ENCODE measurements at places on chromosomes 11 and 22.

DNA sequence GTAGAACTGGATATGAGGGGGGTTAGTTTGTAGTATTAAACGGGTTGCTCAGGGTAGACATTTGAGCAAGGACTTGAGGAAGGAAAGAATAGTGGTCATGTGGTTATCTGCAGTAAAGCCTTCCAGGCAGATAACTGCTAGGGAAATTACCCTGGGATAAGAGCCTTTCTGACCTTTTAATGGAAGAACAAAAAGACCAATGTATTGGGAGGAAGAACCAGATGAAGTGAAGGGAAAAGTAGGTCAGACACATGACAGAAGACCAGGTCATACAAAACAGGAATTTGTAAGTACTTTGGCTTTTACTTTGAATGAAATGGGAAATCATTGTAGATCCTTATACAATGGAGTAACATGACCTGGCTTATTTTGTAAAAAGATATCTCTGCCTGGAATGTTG, 241.9 kb upstream of the CTSC start:
- no peak for DNase-seq

DNA sequence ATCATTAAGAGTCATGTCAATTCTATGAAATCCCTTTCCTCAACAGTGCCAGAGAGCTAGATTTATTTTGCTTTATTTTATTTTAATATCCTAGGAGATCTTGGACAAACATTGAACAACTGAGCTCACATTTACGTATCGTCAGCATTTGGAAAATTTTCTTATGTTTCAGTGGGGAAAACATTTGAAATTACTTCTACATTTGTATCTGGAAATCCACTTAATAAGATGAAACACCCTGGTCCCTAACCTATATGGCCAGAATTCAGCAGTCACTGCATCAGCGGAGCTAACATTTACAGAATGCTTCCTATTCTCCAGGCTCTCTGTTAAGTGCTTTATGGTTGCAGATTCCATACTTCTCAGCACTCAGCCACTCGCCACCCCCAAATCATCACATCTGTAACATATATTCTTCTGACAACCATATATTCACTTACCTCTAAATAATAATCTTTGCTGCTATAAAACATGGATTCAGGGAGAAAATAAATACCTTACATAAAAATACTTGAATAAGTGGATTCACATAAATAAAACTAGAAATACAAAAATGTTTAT, 773.9 kb downstream of the JRKL start:
- no peak for DNase-seq

- no peak for DNase-seq
Measured at GRCh38 chr22:26804911-26805539, 147.6 kb downstream of the MIAT start.

DNA sequence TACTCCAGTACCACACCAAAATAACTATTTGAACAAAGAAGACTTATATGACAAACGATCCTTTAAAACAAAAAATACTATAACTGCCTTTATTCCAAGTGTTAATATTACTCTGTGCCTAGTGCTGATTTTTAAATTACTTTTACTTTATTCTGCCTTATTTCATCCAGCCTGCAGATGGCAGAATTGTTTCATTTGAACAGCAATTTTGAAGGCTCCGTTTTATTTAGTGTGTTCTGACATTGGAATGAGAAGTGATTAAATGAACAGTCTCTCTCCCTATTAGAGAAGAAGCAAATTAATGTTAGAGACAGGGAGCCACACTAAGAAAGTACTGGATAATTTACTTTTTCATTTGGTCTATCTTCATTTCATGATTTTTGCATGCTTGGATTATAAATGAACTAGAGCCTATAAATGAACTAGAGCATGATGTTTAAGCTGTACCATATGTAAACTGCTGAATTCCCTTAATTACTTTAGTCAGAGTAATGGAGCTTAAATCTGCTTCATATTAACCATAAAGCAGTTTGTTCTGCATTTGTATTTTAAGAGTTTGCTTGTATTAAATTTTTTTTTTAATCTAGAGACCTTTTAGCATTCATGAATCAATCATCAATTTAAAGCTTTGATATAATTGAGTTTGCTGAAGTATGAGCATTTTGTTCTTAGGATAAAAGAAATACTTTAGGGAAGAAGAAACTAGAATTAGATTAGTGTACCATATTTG, 9.8 kb downstream of the PDHX start:
- peak; percentile 8 for DNase-seq

DNA sequence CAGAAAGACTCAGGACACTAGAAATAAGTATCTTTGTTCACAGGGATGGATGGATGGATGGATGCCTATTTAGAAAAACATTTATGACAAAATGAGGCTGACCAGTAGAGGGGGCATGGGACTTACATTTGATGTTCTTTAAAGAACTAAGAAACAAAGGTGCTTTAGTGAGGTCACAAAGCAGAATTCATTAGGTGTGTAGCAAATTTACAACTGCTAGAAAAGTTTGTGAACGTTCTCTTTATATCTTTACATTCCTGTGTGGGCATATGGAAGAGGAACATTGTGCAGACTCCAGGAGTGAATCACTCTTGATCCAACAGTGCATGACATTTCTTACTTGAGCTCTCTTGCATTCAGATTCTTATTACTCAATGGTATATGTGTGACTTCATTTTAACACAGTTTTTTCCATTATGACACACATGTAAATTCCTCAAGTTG, 15.8 kb upstream of the SIK2 start:
- peak; percentile 47 for DNase-seq

DNA sequence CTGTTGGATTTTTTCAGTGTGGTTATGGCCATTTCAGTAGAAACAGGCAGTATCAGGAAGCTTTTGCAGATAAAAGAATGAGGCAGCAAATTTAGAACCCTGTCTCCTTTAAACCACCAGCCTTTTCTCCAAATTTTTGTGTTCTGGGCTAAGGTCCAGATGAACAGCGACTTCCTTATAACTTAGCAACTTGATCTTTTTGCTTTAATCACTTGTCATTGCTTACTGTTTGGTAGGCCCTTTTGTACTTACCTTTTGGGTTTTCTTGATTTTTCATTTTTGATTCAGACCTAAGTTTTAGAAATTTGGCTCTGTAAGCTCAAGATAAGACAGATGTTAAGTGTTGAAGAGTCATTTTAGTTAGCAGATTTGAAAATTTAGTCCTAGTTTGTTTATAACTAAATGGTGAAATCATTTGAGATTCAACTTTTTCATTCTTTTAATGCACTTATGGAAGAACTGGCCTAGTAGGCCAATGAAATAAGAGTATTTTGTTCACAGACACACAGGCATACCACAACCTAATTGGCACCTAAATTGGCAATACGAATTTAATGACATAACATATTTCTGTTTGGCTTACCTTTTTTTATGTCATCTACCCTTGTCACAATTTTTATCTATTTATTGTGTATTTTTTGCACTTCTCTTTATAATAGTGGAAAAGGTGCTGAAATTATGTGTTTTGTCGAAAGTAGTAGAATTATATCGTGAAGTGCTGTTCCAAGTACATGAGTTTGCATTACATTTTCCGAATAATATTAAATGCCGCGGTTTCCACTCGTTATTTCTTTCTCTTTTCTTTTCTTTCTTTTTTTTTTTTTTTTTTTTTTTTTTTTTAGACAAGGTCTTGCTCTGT, 2.1 kb downstream of the RTN3 start:
- no peak for DNase-seq

- DNase-seq, result peak; percentile 29
Measured at GRCh38 chr11:6693342-6694228, 10.4 kb upstream of the MRPL17 start.

- DNase-seq, result no peak
Measured at GRCh38 chr11:83663446-83663845, 377.3 kb upstream of the CCDC90B start.

GRCh38 chr11:116990061-116990473, 108.2 kb downstream of the SIK3 start:
- DNase-seq, result no peak

- DNase-seq, result no peak
Measured at GRCh38 chr22:20964799-20965103, 2.3 kb upstream of the AIFM3 start.

GRCh38 chr22:23399367-23400285, 180.5 kb downstream of the IGLL1 start:
- DNase-seq, result no peak

GRCh38 chr11:24093375-24093774, 403.5 kb upstream of the LUZP2 start:
- no peak for DNase-seq

- DNase-seq, result no peak
Measured at GRCh38 chr11:71210861-71211260, 41.5 kb downstream of the SHANK2 start.

DNA sequence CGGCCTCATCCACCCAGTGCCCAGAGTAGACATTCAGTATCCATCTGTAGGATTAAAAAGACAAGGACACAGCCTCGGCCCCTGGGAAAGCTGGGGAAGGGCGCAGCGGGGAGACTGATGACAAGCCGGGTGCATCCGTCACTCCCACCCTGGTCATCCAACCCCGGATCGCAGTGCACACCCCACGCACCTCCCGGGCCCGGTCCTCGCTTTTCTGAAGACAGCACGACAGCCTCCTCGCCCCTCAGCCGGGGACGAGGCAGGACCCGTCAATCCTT, 1.1 kb downstream of the FCHSD2 start:
- DNase-seq, result no peak

GRCh38 chr11:22730319-22730718, 63.9 kb downstream of the GAS2 start:
- DNase-seq, result no peak

DNA sequence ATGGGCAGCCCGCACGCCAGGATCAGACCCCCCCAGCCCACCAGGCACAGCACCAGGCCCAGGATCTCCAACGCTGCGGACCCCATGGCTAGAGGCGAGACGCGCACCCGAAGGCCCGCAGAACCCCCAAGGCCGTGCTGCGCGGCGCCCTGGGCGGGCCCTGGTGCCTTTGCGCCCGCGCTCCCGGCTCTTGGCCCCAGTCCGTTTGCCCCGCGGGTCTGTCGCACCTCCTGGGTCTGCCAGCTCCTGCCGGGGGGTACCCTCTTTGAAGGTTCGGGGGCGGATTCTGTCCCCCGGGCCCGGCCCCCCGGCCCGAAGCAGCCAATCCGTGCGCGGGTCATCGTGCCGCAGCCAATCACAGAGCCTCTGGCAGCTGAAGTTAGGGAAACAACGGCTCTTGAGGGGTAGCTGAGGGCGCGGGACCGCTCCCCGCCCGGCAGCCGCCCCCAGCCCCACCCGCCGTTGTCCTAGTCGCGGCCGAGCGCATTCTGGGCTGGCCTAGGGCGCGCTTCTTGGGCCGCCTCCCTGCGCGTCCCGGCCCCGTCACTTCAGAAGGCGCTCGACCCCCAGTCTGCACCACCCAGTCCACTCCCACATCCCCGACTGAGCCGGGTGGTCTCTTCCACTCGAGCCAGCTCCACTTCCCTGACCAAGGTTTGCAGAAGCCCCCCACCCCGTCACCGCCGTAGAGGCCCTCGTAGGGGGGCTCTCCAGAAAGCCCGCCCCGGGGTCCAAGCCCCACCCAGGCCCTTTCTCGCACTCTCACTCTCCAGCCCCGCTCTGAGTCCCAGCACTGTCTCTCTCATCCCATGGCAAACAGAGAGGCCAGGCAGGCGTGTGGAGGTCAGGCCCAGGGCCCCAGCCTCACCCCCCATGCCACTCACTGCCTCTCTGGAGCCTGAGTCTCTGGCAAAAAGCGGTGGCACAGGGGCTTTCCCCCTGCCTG, at the start of gene CLDN5:
Gene CLDN5 (minus strand): TSS at position 241 of the 946 bp plus-strand sequence. CDS start 155 bp downstream, at position 86.
- no peak for DNase-seq

DNA sequence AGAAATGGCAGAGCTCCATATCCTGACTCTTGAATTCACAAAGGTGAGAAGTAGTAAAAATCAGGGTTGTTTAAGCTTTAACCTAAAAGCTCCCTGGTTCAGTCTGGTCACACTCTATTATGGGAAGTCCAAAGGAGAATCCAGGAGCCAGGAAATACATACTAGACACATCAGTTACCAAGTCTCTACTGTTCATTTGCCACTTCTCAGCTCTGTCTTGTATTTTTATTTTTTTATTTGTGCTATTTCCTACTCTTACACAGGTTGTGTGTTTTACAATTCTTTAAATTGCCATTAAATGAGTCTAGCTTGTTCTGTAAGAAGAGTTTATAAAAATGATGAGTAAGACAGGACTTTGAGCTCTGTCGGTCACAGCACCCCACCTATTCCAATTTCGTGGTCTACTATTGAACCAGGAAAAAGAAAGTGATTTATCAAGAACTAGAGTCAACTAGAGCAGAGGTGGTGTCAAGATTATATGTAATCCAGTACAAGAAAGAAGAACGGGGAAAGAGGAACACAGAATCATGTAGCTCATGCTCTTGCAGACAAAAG, 9.7 kb downstream of the MS4A12 start:
- DNase-seq, result no peak

DNA sequence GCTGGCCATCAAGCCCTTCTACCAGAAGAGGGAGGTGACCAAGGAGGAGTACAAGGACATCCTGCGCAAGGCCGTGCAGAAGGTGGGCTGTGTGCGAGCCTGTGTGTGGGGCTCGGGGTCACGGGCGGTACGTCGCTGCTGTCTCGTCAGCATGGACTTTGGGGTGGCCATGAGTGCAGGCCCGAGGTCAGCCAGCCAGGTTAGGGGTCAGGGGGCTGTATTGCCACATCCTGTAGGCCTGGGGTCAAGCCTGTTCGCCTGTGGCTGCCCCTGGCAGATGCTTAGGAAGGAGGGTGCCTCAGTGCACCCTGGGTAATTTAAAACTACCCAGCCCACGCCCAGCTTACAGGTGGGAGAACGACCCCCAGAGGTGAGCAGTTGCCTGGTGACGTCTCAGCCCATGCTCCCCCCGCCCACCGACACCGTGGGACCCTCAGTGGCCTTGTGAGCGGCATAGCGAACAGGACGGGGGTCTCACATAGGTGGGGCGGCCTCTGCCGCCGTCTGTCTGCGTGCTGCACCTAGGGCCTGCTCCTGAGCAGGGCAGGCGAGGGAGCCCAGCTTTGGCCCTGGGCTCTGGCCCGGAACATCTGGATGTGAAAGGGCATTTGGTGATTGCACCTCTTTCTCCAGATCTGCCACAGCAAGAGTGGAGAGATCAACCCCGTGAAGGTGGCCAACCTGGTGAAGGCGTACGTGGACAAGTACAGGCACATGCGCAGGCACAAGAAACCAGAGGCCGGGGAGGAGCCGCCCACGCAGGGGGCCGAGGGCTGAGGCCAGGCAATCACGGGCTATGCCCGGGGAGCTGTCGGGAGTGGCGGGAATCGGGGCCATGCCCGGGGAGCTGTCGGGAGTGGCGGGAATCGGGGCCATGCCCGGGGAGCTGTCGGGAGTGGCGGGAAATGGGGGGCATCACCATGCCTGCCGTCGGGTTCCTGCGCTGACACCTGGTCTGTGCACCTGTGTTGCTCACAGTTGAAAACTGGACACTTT, 4.5 kb downstream of the IRF7 start:
- DNase-seq, result no peak

DNA sequence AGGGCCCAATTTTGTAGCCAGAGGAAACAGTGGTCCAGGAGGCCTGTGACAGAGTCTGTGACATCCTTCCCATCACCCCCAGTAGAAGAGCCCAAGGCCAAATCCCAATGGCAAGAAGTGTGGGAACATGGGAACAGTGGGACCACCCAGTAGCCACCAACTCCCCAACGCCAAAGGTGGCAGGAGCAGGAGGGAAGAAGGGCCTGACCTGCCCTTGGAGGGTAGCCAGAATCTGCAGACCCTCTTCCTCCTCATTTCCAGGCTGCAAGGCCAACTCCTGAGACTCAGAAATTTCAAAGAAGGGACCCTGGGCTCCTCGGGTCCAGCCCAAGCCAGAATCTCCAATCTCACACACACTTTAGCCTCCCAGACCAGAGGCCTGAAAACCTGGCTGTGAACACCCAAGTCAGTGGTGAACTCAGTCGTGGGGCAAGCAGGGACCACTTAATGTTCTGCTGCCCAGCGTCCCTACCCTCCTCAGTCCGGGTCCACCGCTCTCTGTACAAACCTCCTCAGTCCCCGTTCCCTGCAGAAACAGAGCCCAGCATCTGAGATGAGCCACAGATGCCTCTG, 6.2 kb downstream of the RAB3IL1 start:
- no peak for DNase-seq

GRCh38 chr11:1111545-1112212, 37.0 kb downstream of the MUC2 start:
- no peak for DNase-seq

All from activated gamma-delta T cell treated with Interleukin-2 at 50 U/mL for 16 hours (primary cell).